Stimulated activated CD4-positive, alpha-beta T cell treated with anti-CD3 and anti-CD28 coated beads, Interleukin-15, amount 100 ng/mL, for 1 hour (primary cell): ENCODE measurements at places on chromosomes 4 and X.

GRCh38 chr4:145496292-145496691, 14.6 kb downstream of the SMAD1 start:
- DNase-seq = no peak

- DNase-seq = no peak
Observed at GRCh38 chr4:162909952-162910351, 256.7 kb downstream of the NAF1 start.

GRCh38 chrX:129679901-129680300, 25.1 kb upstream of the APLN start:
- no peak for DNase-seq

DNA sequence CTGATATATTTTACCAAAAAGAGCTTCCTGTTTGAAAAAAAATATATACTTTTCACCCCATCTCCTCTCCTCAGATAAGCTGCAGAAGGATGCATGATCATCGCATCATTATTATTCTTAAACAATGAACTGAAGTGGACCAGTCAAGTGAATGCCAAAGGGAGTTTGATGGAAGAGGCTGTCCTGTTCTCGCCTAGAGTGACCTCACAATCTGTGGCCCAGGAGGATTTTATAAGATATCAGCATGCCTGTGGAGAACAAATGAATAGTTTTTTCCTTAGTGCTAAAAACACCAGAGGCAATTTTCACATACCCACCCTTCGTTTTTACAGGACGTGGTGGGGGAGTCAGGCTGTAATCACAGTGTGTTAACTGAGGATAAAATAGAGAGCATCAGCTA, 112.7 kb downstream of the USP46 start:
- no peak for DNase-seq

DNA sequence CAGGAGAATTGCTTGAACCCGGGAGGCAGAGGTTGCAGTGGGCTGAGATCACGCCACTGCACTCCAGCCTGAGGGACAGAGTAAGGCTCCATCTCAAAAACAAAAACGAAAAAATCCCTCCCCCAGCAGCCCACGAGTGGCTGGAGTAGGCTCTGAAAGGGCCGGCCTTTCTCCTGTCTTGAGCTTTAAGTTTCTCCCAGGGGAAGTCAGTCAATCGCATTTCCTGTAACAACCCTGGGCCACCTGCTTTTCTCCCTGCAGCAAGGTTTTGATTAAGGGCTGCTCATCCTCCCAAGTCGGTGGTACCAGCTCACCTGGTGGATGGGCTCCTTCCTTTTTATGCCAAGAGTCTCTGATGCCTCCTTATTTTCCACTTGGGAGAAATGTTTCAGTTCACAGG, 2.0 kb upstream of the NYX start:
- no peak for DNase-seq

DNA sequence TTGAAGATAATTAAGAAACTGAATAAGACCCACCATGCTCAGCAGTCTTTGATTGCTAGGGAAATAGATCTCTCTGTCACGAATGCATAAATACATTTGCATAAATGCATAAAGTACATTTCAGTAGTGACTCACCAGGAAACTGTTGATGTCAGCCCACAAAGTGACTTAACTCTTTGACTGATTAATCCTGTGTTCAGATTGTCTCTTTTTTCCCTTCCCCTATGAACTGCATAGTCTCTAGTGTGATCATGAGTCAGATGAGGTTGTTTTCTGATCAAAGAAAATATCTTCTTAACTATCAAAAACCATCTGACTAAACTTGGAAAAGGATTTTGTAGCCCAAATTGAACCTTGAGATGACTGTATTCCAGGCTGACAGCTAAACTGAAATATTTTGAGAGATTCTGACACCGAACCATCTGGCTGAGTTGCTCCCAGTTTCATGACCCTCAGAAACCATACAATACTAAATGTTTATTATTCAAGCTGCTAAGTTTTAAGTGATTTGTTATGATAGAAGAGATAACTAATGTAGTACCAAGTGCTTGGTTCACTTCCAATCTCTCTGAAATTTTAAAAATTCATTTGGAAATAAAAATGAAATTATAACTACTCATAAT, 1381.5 kb upstream of the AGA start:
- DNase-seq = no peak

DNA sequence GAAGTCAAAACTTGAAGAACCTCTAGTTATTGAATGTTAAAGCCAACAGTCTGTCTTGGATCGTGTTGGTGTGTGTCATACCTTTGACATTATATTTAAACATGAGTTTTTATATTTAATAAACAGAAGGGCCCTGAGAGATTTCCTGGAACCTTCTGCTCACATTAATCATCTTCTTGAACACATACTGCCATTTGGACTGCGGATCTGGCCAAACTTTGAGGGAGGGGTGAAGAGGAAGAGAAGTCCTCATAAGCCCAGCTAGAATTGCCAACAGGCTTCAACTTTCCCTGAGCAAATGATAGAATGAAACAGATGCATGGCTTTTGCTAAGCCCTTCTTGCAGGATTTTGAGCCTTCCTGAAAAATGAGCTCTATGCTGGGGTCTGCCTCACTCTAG, 27.4 kb downstream of the CCKAR start:
- DNase-seq = no peak

- no peak for DNase-seq
Observed at GRCh38 chr4:6753103-6753560, 29.4 kb upstream of the KIAA0232 start.

GRCh38 chrX:132452911-132453550, 35.8 kb downstream of the MBNL3 start:
- no peak for DNase-seq

- no peak for DNase-seq
Observed at GRCh38 chr4:123356921-123357320, 39.7 kb upstream of the SPRY1 start.

DNA sequence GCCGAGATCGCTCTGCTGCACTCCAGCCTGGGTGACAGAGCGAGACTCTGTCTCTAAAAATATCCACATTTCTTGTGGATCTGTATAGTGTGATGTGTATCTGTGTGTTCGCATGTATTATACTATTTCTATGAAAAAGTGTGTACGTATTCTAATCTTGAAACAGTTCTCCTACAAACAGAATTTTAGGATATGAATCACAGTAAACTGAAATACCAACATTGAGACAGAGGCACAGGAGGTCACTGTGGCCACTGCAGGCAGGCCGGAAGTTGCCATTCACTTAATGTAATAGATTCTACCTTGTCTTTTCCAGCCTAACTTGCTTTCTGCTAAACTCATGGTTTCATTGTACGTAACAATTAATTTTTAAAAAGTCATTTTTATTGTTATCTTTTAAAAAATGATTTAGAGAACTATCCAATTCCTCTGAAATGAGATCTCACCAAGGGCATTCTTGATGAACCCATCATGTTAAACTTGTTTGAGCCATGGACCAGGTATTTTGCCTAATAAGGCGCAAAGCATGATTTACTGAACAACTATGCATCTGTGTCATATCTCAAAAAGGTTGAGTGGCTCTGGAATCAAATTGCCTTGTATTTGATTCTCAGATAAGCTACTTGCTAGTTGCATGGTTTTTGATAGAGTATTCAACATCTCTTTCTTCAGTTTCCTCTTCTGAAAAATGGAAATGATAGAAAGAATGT, 154.9 kb upstream of the GYPA start:
- DNase-seq = no peak

DNA sequence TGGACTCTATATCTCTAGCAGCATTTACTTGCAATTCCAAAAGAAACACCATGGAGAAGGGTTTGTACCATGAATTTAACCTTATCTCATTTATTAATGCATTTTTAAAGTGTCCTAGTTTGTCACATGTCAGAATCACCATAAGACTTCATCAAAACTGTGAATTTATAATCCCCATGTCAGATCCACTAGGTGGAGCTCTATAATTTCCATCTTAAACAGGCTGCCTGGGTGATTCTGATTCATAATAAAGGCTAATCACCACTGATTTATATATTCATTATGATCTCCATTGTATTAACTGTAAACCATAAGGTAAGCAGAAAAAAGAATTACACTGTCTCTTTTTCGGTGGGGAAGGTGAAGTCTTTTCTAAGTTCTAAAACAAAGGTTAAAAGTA, 4.0 kb downstream of the TCEAL2 start:
- no peak for DNase-seq

GRCh38 chrX:81202456-81202819, 536 bp downstream of the SH3BGRL start:
- no peak for DNase-seq

- DNase-seq = no peak
Observed at GRCh38 chr4:118682928-118683327, 2.3 kb upstream of the METTL14 start.

GRCh38 chr4:19971829-19972228, 279.9 kb upstream of the SLIT2 start:
- no peak for DNase-seq

DNA sequence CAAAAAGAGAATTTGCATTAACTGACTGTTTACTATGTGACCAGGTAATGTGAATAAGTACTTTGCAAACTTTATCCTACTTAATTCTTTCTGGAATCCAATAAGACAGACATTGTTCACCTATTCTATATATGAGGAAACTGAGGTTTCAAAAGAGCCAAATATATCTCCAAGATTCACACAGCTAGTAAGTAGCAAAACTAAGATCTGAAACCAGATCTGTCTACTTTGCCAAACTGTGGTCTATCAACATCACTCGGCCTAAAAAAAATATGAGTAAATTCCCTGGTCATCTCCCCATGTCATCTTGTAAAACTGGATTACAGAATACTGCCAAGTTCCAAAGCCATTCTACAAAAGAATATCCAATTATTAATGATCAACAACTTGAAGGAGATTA, 52.8 kb downstream of the ANAPC10 start:
- DNase-seq = no peak

- no peak for DNase-seq
Observed at GRCh38 chr4:142565771-142566170, 280.3 kb downstream of the INPP4B start.

- DNase-seq = no peak
Observed at GRCh38 chrX:63708801-63709200, 76.2 kb downstream of the ARHGEF9 start.

DNA sequence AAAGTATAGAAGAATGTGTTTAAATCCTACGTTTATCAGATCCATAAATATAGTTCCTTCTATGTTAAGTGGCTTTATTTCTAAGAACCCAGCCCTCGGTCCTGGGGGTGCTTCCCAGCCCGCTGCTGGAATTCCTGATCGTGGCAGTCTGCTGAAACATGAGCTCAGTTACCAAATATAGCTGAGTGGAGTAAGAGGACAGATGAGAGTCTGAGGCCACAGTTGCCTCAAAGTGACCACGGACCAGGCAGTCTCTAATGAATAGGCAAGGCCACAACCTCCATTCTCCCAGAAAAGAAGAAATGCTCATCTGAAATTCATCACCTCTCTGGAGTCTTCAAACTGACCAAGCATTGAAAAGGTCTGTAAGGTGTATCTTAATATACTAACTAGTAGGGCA, at the start of gene PALLD:
PALLD (plus strand) TSS at position 219 of the 400 bp plus-strand sequence.
- DNase-seq = no peak

GRCh38 chr4:67725981-67726380, 25.0 kb upstream of the UBA6 start:
- DNase-seq = no peak

- no peak for DNase-seq
Observed at GRCh38 chr4:41878170-41878969, 56.9 kb upstream of the TMEM33 start.

DNA sequence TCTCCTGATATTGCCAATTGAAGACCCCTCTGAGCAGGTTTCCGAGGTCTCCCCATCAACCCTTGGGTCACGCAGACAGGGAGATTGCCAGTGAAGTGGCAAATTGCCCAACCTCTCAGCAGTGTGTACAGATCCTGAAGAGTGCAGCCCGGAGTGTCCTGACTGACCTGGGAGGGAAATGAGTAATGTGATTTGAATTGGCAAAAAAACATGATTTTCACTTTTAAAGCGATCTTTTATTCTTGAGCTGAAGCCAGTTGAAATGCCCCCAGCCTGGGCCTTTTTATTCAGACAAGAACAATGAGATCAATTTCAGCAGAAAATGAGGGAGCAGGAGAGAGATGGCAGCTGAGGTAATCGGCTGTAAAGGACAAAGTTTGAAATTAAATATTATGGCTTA, 401.8 kb downstream of the RAPGEF2 start:
- no peak for DNase-seq

- no peak for DNase-seq
Observed at GRCh38 chr4:24245491-24245820, 338.9 kb downstream of the DHX15 start.

- DNase-seq = no peak
Observed at GRCh38 chr4:53136954-53137353, 228.9 kb downstream of the SCFD2 start.

DNA sequence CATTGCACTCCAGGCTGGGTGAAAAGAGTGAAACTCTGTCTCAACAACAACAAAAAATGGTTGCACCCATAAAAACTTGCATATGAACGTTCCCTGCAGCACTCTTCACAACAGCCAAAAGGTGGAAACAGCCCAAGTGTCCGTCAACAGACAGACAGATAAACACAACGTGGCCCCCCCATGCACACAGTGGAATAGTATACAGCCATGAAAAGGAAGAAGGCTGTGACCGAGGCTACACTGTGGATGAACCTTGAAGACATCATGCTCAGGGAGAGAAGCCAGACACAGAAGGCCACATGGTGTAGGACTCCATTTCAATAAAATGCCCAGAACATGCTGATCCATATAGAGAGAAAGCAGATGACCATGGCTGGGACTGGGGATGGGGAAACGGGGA, 33.5 kb upstream of the ASMTL start:
- DNase-seq = no peak

DNA sequence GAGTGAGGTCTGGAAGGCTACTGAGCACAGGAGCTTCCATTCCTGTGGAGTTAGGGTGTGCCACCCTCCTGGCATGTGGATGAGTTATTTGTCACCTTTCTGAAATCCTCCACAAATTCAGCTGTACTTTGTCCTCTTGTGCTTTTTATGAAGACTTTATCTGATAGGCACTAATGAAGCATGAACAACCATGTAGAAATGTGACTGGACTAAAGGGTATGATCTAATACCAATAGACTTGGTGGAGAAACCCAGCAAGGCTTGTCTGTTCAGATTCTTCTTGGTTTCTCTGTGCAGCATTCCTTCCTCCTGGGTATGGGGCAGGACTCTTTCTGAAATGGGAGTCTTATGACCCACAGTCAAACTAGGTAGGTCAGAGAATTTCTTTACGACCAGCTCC, 9.6 kb downstream of the NBDY start:
- no peak for DNase-seq

DNA sequence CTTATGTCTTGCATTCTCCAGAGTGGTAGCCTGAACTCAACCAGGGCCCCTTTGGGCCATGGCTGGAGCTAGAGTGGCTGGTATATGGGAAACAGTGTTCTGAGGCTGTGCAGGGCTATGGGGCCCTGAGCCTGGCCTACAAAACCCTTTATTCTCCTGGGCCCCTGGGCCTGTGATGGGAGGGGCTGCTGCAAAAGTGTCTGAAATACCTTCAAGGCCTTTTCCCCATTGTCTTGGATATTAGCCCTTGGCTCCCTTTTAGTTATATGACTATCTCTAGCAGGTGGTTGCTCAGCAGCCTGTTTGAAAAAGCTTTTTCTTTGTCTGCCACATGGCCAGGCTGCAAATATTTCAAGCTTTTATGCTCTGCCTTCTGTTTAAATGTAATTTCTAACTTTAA, 22.5 kb downstream of the APOOL start:
- DNase-seq = no peak
